Cardiac fibroblast (primary cell): ENCODE measurements at places on chromosomes 16 and 17.

- DNase-seq, result no peak
These were observed 375.7 kb upstream of the CDH11 start for GRCh38 chr16:65497571-65497970.

DNA sequence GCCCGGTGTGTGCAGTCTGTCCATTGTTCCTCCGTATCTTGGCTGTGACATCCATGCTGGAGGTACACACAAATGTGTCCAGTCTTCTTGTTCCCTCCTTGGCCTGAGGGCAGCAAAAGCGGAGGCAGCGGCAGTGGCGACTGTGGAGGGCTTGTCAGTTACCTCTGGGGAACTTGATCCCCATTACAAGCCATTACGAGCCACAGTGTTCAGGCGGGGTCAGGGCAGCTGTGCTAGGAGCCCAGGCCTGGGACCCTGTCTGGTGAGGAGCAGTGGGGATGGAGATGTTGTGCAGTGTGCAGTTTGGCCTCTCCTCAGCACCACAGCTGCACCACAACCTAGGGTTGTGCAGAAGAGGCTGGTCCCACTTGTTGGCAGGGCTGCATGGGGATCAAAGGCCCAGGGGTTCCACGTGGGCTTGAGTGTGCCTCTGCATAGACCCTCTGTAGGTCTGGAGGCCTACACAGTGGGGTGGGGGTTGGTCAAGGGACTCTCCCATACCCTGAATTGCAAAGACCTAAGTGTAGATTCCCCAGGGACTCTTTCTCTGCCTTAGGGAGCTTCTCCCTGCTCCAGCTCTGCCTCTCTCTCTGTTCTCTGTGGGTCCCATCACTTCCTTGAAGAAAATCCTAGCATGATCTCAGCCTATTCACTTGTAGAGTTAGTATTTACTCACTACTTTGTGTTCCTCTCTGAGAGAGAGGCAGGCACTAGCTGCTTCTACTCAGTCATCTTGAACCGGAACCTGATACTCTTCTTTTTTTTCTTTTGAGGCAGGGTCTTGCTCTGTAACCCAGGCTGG, 58.8 kb downstream of the SLFN11 start:
- peak; percentile 25 for DNase-seq

- DNase-seq, result peak; percentile 36
These were observed 1.1 kb downstream of the P4HB start for GRCh38 chr17:81858967-81859905.

DNA sequence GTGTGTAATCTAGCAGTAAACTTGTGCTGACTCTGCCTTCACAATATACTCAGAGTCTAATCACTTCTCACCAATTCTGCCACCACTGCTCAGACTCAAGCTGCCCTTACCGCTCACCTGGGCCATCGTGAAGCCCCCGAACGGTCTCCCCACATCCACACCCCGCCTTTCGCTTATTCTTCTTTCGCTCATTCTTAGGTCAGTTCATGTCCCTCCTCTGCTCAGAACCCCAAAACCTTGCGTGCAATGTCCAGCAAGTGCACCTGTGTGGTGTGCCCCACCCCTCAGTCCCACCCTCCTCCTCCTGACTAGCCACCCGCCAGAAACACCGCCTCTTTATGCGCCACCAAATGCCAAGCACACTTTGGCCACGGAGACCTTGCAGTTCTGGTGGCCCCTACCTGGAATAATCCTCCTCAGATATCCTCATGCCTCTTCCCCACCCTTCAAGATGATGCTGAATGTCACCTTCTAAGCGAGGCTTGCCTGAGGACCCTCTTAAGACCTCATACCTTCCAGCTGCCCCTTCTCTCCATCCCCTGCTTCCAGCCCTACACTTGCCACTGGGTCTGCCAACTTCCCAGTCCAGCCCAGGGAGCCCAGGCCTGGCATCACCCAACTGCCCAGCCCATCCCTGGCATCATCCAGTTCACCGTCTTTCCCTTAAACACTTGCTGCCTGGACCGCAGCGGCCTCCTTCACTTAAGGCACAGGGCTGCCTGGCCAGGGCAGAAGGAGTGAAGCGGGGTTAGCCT, 34.3 kb upstream of the RBFOX3 start:
- no peak for DNase-seq

- DNase-seq, result peak; percentile 31
These were observed 13.7 kb downstream of the TENT4B start for GRCh38 chr16:50166511-50167500.

DNA sequence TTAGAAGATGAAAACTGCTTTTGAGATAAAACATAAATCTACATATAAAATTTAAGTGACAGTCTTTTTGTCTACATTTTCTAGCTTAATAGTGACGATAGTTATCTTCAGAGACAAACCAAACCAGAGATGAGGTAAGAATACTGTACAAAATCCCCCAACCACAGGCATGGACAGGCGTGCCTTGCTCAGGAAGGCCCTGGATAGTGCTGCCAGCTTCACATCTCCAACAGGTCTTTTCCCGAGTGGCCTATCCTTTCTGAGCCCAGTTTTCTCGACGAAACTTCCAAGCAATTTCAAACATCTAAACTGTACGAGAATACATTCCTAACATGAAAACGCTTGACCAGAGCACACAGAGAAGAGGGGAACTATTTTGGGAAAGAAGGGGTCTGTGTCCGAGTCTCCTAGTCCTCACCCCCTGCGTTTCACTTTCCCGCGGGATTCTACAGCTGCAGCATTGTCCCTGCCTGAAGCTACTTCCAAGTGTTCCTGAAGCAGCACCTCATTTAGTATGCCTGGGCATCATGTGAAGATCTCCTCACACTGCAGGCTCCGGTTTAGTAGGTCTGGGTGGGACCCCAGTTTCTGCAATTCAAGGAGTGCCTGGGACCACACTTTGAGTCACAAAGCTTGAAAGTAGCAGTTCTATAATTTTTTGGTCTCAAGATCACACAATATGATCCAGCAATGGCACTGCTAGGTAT, 37.8 kb downstream of the GNA13 start:
- DNase-seq, result peak; percentile 31

DNA sequence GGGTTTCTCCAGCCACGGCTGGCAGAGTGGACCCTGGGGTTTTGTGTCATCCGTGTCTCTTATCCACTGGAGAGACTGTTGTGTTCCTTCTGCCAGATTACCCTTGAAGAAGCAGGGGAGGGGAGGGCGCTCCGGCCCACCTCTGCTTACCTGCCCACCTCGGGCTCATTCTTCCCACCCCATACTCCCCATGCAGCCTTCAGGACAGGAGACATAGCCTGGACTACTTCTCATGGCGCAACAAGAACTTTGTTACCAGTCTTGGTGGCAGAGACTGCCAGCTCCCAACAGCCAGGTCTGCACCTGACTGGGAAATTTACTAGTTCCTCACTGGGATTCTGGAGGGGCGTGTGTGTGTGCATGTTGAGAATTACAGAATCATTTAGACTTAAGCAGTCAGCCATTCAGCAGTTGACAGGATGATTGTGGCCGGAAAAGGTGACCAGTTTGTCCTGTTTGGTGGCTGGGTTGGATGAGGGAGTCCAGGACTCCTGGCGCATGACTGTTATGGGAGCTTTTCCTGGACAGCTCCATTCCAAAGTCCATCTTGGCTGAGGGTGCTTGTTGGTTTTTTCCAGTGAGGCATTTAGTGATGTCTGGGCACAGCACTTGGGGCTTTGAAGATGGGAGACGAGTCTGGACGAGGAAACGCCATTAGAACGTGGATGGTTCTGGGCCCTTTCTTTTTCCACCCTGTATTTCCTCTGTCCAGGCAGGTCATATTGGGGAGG, 8.7 kb downstream of the GSE1 start:
- no peak for DNase-seq
